Stimulated activated CD4-positive, alpha-beta T cell treated with anti-CD3 and anti-CD28 coated beads, Interleukin-15, amount 100 ng/mL, for 1 hour (primary cell): ENCODE measurements at places on chromosomes 7 and 10.

- no peak for DNase-seq
Measured at GRCh38 chr7:120825576-120825975, 32.4 kb downstream of the TSPAN12 start.

DNA sequence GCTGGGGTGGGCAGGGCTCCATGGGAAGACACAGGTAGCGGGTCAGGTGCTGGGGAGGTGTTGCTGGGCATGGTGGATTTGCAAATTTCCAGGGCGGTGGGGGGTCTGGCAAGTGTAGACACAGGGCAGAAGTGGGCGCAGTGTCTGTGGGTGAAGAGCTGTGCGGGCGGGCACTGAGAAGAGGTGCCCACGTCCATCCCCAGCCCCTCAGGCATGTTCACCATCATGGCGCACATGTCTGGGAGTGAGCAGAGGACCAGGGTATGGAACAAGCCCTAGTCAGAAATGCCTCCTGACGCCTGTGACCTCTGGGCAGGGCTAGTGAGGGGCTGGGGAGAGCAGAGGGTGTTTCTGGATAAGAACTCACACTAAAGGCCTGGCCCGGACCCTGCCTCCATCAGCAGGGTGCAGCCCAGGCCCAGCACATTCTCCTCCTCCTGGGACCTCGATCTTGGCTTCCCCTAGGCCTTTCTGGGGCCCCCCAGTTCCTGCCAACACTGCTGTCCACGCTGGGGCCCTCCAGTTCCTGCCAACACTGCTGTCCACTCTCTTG lies 612.9 kb downstream of the PTPRN2 start:
- DNase-seq = no peak

DNA sequence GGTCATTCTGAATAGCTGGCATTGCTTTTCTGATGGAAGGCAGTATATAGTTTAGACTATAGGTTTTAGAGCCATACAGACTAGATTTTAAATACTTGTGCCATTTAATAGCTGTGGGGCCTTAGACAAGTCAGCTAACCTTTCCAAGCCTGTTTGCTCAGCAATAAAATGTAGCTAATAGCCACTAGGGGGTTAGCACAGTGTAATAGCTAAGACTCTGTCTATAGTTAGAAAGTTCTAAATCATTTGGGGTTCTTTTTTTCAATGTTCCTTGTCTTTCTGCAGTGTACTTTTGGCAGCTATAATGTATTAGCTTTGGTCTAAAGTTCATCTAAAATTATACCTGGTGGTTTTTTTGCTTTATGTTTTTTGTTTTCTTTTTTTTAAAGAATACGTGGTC lies 7.5 kb upstream of the KIFBP start:
- no peak for DNase-seq

GRCh38 chr10:18204039-18204835 lies 64.0 kb downstream of the CACNB2 start:
- no peak for DNase-seq

DNA sequence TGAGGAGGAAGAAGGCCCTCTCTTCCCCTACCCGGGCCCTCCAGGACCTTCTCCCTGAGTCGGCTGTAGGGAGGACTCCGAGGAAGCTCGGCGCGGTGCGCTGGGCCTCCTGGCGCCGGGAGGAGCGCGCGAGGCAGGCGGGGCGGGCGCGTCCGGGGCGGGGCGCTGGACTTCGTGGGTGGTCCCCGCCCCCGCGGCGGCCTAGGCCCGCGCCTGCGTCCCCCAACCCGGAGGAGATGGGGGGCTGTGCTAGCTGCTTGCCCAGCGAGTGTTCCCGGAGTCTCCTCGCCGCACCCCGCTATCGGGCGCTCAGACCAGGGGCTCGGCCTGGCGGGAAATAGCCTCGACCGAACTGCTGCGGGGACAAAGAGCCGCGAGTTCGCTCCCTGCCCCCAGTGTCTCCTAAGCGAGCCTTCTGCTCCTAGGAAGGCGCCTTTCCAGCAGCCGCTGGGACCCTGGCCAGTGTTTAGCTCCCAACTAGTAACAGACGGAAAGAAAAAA lies 19.2 kb upstream of the SMO start:
- no peak for DNase-seq

DNA sequence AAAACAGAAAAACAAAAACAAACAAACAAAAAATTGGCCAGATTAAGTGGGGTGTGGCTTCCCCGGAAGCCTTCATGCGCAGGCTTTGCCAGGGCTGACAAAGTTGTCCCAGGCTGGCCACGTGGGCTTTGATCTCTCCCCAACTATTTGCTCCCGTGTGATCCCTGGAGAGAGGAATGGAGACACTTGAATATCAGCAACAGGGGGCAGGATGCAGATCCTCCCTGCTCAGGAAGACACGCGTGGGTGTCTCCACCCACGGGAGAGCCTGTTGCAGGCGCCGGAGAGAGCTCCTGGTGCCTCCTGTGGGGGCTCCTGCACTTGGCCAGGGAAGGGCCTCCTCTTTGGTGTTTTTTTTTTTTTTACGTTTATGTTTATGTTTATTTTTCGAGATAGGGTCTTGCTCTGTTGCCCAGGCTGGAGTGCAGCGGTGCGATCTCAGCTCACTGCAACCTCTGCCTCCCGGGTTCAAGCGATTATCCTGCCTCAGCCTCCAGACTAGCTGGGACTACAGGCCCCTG lies 19.0 kb downstream of the TRIM56 start:
- DNase-seq = no peak
